ENCODE measurements at places on chromosomes 5 and 9.

DNA sequence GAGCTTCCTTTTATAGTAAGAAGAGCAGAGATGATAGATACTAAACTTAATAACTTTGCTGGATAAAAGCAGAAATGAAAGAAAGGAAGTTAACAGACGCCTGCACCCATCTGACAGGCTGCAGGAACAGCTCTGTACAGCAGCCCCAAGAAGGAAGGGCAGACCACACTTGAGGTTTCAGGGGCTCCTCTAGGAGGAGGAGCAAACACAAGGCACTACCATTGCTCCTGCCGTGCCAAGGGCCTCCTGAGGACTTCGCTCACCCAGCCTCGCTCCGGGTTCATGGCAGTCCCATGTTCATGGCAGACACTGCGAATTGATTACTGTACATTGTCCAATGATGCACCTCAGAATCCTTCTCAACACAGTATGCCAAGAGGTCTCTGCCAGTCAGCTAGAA, 85.1 kb downstream of the AMBP start:
- DNase-seq: no peak

GRCh38 chr5:159202151-159202550, 7.2 kb downstream of the RNF145 start:
- no peak for DNase-seq

DNA sequence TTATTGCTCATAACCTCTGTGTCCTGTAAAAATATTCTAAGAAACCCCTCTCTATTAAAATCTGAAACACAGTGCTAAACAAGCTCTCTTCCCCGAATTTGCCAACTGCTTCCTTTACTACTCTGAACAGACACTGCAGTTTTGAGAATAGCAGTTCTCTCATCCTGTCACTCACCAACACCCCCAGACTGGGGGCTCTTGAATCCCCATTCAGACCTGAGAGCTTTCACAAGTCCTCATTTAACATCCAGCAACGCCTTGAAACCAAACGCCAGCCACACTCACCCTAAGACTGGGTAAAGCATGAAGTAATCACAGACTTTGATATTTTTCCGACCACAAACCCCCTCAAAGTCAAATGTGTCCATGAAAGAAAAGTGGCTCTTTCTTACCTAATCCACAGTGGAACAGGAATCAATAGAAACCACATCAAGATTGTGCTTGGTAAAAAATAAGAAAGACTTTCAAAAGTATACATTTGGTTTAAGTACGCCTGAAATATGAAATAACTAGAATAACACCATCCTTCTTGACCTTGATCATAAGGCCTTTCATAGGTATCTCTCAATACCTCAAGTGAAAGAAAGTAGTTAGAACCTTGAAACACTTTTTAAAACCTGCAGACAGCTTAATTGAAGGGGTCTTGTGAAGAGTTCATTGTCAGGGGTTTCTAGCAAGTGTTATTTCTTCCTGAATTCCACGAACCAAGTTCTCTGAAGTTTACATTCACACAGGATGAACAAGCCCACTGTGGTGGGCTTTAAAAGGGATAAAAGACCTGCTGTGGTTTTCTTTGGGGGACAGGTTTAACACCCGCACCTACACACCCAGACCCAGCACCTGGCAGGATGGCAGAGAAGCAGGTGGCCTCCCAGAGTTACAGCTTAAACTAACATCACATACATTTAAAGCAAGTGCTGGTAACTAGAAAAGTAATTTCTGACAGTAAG, 412.6 kb downstream of the MLLT3 start:
- DNase-seq: no peak

DNA sequence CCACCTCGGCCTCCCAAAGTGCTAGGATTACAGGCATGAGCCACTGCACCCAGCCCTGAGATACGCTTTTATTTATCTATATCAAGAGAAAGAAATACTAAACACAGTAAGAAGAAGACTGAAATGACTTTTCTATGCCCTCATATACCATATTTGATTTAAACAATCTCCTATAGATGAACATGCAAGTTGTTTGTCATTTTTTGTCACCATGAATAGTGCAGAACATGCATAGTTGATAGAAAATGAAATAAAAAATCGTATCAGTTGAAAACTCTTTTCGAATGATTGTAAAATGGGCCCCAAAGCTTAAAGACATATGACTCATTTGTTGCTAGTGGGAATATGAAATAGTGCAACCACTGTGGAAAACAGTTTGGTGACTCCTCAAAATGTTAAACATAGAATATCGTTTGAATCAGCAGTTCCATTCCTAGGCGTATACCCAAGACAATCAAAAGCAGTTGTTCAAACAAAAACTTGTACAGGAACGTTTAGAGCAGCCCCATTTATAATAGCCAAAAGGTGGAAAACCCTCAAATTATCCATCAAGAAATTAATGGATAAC, 61.4 kb upstream of the ANKH start:
- no peak for DNase-seq

GRCh38 chr5:27682600-27682999, 644.2 kb upstream of the CDH9 start:
- DNase-seq: no peak

DNA sequence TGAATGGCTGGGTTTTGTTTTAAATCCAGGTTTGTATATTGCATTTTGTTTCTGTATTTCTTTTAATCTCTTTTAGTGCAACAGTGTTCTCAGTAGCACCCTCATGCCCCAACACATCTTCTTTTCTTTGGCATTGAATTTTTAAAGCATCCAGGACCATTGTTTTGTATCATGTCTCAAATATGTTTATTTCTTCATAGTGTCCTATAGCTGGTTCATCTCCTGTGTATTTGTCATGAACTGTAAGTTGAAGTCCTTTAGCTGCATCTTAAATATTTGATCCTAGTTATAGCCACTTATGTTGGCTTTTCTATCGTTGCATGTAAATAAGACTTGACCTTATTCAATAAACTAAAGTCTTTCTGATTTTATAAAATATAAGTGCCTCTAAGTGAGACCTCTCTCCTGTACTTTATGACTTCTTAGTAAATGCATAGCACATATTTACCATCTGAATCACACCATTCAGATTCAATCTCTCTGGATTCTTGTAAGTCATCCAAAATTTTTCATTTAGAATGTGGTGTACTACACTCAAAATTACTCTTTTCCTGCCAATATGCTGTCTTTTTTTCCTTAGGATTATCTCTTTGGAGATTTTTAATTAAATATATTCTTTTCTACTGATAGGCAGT, 21.0 kb upstream of the ERCC6L2 start:
- peak; percentile 45 for DNase-seq

DNA sequence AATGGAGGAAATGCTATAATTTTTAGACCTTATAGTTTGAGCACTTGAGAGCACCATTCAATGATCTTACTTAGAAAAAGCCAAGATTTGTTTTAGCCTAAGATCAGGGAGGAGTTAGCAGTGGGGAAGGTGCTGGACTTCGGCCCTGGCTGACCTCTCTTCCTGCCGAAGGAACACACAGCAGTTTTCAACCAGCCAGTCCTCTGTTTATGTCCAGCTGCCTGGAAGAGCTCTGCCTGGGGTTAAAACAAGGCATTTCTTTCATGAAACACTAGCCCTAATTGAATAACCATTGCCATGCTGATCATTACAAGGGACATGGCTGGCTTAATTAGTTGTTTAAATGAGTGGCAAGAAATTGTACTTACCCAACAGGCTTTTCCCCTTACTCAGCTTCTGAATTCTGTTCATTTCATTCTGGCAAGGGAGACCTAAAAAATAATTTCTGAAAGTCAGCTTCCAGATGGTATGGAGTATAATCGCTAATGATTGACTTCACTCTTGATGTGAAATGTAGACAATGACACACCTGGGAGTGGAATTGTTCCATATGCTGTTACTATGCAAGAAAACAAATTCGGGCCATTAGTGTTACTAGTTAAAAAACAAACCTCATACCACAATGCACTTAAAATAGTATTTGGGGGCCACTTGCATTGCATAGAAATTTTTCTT, 514.2 kb downstream of the SPOCK1 start:
- peak; percentile 39 for DNase-seq

GRCh38 chr9:35711501-35712428, 20.2 kb downstream of the TLN1 start:
- DNase-seq: no peak

- no peak for DNase-seq
These were observed 6.3 kb upstream of the HAPLN1 start for GRCh38 chr5:83726912-83727311.

DNA sequence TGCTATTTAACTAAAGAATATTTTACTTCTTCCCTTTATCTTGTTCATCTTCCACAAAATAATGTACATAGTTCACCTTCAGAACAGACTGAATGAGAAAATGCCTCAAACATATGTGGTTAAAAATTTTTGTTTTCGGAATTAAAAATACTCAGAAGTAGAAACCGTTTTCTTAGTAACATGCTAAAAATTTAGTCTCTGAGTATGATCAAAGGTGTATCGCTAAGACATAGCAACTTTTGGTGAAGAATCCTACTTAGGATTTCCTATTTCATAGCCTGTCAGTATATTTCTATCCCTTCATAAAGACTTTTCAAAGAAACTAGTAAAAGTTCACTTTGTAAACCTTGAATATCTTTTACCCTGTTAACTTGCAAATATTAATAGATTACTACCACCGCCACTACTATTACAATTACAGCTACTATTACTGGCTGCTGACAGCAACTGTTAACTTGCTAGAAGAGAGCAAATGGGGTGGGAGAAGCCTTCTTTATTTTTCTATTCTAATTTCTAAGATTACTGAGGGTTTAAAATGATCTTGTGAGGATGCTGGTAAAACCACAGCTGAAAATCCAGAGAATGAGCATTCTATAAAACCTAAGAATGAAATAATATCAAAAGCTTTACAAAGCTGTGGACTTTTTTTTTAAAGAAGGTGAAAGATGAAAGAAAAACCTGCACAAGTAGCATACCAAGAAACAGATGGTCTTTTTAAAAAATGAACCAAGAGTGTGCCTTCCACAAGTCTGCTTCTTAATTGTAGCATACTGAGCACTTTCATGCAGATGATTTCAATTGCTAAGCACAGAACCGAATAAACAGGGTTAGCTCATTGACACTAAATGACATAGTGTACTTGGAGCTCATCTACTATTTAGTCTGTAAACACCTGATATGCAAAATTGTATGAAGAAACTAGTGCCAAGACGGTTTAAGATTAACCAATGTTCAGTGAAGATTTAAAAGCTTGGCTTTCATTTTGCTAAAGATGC, 246.3 kb upstream of the EFNA5 start:
- no peak for DNase-seq

- no peak for DNase-seq
These were observed 21.0 kb downstream of the MLLT3 start for GRCh38 chr9:20601292-20601691.

DNA sequence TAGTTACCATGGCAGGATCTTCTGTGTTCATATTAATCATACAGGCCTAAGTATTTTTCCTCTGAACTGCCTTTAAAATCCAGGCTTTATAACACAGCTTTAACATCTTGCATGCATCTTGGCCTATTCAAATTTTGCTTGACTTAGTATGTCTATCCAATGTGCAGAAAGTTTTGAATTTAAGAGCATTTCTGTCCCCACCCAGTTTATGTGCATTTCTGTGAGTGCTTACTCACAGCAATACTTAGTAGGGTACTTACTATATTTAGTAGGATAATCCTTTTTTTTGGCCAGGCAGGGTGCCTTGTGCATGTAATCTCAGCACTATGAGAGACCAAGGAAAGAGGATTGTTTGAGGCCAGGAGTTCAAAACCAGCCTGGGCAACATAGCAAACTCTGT, 18.0 kb downstream of the UHRF2 start:
- DNase-seq: no peak

DNA sequence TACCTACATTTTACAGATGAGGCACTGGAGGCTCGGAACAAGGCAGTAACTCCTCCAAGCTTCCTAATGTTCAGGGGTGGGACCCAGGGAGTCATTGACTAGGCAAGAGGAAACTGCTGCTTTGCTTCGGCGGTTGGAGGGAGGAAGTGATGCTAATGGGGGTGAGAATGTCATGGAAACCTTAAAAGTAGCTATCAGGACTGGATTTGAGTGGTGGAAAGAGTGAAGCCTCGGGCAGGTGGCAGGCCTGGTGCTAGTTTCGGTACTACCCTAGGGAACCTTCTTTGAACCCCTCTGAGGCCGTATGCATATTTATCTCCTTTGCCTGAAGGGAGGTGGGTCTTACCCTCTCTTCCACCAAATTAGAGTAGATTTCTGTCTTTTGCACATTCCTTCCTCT, 1.6 kb downstream of the BSPRY start:
- DNase-seq: peak; percentile 11

DNA sequence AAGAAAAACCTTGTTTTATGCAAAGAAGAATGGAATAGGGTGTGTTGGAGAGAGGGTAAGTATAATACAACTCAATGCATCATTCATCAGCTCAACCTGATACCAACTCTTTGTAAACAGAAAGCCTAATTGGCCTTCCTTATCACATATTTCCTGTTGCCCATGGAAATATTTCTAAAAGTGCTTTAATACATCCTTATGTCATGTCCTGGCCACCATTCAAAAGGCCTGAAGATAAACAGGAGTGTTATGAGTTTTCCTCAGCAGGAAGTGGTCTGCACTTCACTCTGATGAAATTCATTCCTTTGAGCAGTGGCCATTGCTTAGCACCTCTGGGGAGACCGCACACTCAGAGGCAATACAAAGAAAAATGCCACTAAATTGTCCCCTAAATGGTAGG, 511.2 kb downstream of the SEMA5A start:
- DNase-seq: no peak

DNA sequence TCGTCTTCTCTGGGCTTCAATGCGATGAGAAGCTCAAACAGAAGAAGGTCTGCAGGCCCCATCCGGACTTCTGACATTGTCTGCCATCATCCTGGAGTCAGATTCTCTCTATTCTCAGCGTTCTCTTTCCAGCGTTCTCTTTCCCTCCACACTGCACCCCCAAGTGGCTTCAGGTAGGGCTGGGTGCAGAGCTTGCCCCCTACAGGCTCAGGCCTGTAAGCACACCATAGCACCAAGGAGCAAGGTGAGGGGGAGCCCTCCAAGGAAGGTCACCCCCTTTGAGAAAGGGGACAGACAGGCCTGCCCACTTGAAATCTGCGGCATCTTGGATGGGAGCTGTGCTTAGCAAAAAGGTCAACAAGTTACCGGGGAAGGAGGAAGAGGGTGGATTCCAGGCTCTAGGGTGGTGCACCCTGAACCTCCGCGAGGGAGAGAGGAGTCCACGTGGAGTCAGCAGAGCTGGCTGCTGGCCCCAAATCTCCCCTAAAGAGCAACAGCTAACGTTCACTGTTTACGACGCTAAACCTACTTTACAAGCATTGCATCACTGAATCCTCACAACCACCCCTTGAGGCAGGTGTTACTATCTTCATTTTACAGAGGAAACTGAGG, 27.5 kb downstream of the GPX3 start:
- DNase-seq: peak; percentile 54

- no peak for DNase-seq
These were observed 23.2 kb downstream of the GAPVD1 start for GRCh38 chr9:125284855-125285254.

- DNase-seq: no peak
These were observed 226.0 kb upstream of the DMAC1 start for GRCh38 chr9:8025551-8025950.

- DNase-seq: no peak
These were observed 43.8 kb downstream of the GNA14 start for GRCh38 chr9:77604316-77604715.

DNA sequence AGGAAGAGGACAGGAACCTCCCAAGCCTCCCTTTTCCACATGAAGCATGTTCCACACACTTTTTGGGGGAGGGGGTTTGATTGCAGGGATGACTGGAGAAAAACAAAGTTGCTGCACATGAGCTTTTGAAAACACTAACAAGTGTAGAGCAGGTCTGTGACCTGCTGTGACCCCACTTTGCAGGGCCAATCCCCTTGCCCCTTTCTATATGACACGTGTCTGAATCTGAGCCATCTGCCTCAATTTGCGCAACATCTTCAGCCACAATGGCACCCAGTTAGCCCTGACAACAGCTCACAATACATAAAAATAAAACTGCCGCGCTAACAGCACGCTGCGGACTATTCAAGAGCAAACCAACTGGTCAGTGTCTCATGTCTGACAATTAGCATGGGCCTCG, 227.8 kb upstream of the TBCA start:
- DNase-seq: no peak
